ENCODE measurements at places on chromosomes 1 and 21.
A peak's percentile ranks its signal among the peaks of the same experiment; 100 is the strongest.

- DNase-seq: no peak
These were observed 1.0 kb upstream of the CDKN2C start for GRCh38 chr1:50968821-50969610.

DNA sequence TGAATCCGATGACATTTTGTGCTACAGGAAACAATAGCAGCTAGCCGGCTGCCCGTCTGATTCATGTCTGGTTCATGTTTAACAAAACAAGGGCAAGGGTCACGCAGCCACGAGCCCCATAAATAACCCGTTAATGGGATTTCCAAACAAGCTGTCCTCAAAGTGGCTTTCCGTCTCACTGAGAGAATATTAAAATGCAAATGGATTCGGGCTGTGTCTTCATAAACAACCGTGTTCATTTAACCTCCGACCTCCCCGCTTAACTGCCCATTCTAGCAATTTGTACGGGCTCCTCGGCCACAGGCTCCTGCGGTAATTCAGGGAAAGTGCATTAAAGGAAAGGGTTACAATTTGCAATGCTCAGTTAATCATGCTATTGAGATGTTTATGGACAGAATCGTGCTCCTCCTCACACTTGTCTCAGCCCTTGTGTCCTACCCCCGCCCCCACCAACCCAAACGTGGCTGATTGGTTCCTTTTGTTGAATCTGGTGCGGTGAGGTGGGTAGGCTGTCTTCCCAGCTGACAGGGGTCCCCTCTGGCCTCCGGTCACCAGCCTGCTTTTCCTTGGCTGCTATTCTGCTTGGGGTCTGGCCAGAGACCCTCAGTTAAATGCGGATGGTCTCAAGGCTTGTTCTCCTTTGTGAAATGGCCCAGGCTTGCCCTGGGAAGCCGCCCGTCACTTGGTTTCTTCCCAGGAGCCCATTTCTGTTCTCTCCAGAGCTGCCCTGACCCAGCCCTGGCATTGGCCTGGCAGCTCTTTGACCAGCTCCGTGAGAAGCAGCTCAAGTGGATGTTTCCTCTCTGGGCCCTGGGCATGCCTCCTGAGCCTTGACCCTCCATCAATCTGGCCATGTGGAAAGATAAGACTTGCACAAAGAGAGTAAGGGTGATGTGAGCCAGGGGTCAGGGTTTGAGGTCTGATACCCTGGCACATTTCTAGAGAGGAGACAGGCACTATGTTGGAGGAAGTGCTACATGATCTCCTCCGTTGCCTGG lies 200.7 kb upstream of the POU3F1 start:
- DNase-seq: no peak

DNA sequence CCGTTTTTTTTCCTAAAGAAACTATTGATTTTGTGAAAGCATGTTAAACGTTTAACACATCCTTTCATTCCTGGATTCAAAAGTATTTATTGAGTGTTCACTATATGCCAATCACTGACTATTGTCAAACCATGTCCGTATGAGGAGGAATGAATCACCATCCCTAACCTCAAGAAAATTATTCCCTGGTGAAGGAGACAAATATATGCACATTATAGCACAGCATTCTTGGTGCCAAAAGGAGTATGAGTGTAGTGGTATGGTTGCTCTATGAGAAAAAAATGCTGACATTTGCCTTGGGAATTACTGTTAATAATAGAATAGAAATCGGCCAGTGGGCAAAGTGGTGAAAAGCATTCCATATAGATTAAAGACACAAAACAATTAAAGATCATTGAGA lies 1390.1 kb downstream of the MRPL39 start:
- no peak for DNase-seq

DNA sequence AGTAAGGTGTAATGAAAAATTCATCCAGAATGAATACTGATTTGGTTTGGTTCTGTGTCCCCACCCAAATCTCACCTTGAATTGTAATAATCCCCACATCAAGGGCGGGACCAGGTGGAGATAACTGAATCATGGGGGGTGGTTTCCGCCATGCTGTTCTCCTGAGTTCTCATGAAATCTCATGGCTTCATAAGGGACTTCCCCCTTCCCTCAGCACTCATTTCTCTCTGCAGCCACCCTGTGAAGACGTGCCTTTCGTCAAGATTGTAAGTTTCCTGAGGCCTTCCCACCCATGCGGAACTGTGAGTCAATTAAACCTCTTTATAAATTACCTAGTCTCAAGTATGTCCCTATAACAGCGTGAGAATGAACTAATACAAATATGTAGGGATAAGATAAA lies 5.5 kb upstream of the SYNJ1 start:
- no peak for DNase-seq

- no peak for DNase-seq
These were observed 50.4 kb downstream of the GATAD2B start for GRCh38 chr1:153872331-153872730.

GRCh38 chr1:28436211-28436769 lies 66.8 kb downstream of the PHACTR4 start:
- no peak for DNase-seq

GRCh38 chr1:30508611-30509010 lies 214.8 kb downstream of the MATN1 start:
- no peak for DNase-seq

GRCh38 chr1:36582066-36582755 lies 99.5 kb upstream of the CSF3R start:
- DNase-seq: no peak

GRCh38 chr1:1371746-1372711 lies 3.0 kb downstream of the AURKAIP1 start:
- peak; percentile 47 for DNase-seq

- DNase-seq: no peak
These were observed 28.3 kb downstream of the OPTC start for GRCh38 chr1:203522237-203522636.

Measured in MM.1S (cell line).